CD14-positive monocyte (primary cell): ENCODE measurements at places on chromosomes 3 and 15. TPM values are rescaled to one million over a fixed set of nuclear protein-coding genes. Genes with fewer than 3 reads are reported as not detected.
A peak's percentile ranks its signal among the peaks of the same experiment; 100 is the strongest.

GOLGA6A gene
- not detected for polyA plus RNA-seq

GRCh38 chr3:113194823-113195401 is 16.4 kb upstream of the BOC start:
- DNase-seq: no peak
- H3K4me3 ChIP-seq: no peak overlapping the region
- H3K36me3 ChIP-seq: no peaks in the 10 kb centered on the region
- no peak overlapping the region for H3K27ac ChIP-seq
- H3K27me3 ChIP-seq: no peaks in the 10 kb centered on the region

WNT7A gene
- not detected for polyA plus RNA-seq

RBP2 gene
- not detected in 2 replicates for polyA plus RNA-seq

- H3K27ac ChIP-seq: peak overlapping the region; percentile 100
- no peak for DNase-seq
- peaks cover 4% of the 10 kb centered on the region for H3K36me3 ChIP-seq
- peak overlapping the region; percentile 84 for H3K4me3 ChIP-seq
- peaks cover 41% of the 10 kb centered on the region for H3K4me1 ChIP-seq
Observed at GRCh38 chr3:150761831-150762661, 923 bp downstream of the SIAH2 start.

- H3K4me1 ChIP-seq: peaks cover 18% of the 10 kb centered on the region
- no peaks in the 10 kb centered on the region for H3K36me3 ChIP-seq
- DNase-seq: no peak
- no peak overlapping the region for H3K27ac ChIP-seq
Observed at GRCh38 chr3:3798631-3799113, 559 bp upstream of the LRRN1 start.

DNA sequence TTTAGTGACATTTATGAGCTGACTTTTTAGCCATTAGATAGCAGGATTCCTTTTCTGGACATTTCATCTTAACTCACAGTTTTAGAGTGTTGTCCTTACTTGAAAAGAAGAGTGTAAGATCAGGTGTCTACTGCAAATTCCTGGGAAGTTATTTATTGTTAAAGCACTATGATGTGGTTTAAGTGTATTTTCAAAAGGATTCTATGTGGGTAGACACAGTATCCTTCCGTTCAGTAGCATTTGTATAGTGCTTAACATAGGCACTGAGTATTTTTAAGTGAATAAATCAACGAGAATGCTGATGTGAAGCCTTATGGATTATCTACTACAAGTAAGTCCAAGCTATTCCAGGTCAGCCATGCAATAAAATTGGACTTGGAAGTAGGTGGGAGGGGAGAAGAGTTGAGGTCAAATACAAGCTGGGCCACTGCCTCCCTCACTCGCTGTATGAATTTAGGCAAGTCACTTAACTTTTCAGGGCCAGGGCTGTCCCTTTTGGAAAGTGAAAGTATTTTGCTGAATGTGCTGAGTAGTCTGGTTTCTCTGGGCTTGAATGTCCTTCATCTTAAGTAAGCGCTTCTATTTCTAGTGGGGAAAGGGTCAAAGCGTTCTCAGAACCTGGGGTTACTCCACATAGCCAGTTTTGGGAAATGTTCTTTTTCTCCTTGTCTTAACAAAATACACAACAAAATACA is 48.6 kb downstream of the GAP43 start:
- H3K27ac ChIP-seq: no peak overlapping the region
- H3K4me1 ChIP-seq: no peaks in the 10 kb centered on the region
- no peaks in the 10 kb centered on the region for H3K36me3 ChIP-seq

GRCh38 chr3:122555275-122556071 is 8.6 kb downstream of the PARP9 start:
- no peak for DNase-seq
- H3K4me1 ChIP-seq: no peaks in the 10 kb centered on the region
- no peak overlapping the region for H3K4me3 ChIP-seq
- peaks cover 98% of the 10 kb centered on the region for H3K36me3 ChIP-seq
- no peak overlapping the region for H3K27ac ChIP-seq
- no peaks in the 10 kb centered on the region for H3K27me3 ChIP-seq

DNA sequence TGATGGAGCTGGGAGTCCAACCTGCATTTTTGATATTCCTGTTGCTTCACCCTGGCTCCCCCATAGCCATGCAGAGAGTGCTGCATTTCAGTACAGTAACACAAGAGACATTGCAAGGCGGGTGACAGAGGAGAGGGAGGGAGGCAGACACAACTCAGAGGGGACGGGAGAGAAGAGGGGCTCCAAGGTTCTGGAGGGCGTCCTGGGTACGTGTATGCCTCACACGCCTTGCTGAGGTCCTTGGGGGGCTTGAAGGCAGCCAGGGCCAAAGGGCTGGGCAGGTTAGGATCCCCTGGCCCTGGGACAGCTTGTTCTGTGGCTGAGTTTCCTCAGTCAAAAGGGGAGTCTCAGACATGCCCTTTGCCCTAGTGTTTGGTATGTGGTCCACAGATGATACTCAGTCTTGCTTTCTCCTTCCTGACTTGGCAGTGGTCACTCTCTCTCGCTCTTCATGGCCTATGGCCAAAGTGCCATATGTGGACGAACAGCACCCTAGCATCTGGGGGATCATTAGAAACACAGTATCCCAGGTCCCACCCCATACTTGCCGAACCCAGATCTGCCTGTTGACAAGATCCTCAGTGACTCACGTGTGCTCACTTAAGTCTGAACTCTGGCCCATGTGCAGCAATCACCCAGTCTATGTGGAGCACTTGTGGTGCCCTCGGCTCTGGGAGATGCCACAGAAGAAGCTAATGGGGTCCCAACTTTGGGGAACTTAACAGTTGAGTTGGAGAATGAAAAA is 52.9 kb downstream of the FGD5 start:
- no peak overlapping the region for H3K27ac ChIP-seq
- H3K4me1 ChIP-seq: no peaks in the 10 kb centered on the region
- H3K36me3 ChIP-seq: no peaks in the 10 kb centered on the region
- DNase-seq: no peak
- H3K27me3 ChIP-seq: no peaks in the 10 kb centered on the region
- H3K4me3 ChIP-seq: no peak overlapping the region

DNA sequence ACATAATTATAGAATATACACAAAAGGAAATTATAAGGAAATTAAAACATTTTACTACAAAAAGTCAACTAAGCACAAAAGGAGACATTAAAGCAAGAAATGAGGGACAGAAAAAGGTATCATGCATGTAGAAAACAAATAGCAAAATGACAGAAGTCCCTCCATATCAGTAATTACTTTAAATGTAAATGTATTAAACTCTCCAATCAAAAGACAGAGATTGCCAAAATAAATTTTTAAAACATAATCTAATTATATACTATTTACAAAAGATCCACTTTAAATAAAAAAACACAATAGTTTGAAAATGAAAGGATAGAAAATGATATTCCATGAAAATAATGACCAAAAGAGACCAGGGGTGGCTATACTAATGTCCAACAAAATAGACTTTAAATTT is 123.7 kb downstream of the MEX3B start:
- H3K4me1 ChIP-seq: no peaks in the 10 kb centered on the region
- H3K4me3 ChIP-seq: no peak overlapping the region
- no peak for DNase-seq
- no peak overlapping the region for H3K27ac ChIP-seq
- no peaks in the 10 kb centered on the region for H3K36me3 ChIP-seq
- H3K27me3 ChIP-seq: no peaks in the 10 kb centered on the region

DNA sequence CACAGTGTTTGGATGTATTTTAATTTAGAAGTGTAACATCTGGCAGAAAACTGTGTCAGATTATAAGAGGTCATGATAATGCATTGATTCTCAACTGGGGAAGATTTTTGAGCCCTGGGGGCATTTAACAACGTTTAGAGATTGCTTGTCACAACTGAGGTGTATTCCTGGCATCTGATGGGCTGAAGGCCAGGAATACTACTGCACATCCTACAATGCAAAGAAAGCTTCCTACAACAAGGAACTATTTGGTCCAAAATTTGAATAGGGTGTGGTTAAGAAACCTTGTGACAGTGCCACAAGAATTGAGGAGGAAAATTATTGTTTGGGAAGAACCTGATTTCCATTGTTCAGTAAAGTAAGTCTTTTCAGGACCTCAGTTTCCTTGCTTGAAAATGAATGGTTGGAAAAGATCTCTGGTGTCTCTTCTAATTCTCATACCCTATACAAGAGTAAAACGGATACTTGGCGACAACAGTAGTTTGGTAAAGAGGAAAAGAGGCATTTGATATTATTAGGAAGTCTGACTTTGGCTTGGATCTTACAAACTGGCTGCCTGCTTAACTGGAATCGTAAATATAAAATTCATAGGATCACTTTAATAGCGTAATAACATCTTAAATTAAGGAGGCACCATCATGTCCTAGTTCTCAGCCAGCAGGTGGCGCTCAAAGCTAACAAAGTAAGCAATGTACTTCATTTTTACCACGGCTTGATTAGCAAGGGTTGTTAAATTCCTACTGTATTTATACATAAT is 4.3 kb downstream of the DAZL start:
- no peak overlapping the region for H3K4me3 ChIP-seq
- no peak overlapping the region for H3K27ac ChIP-seq
- no peaks in the 10 kb centered on the region for H3K36me3 ChIP-seq
- no peaks in the 10 kb centered on the region for H3K4me1 ChIP-seq

- H3K36me3 ChIP-seq: no peaks in the 10 kb centered on the region
- no peak for DNase-seq
- H3K27ac ChIP-seq: no peak overlapping the region
- no peaks in the 10 kb centered on the region for H3K4me1 ChIP-seq
- no peaks in the 10 kb centered on the region for H3K27me3 ChIP-seq
Observed at GRCh38 chr15:69857250-69857649, 240.5 kb downstream of the TLE3 start.

DNA sequence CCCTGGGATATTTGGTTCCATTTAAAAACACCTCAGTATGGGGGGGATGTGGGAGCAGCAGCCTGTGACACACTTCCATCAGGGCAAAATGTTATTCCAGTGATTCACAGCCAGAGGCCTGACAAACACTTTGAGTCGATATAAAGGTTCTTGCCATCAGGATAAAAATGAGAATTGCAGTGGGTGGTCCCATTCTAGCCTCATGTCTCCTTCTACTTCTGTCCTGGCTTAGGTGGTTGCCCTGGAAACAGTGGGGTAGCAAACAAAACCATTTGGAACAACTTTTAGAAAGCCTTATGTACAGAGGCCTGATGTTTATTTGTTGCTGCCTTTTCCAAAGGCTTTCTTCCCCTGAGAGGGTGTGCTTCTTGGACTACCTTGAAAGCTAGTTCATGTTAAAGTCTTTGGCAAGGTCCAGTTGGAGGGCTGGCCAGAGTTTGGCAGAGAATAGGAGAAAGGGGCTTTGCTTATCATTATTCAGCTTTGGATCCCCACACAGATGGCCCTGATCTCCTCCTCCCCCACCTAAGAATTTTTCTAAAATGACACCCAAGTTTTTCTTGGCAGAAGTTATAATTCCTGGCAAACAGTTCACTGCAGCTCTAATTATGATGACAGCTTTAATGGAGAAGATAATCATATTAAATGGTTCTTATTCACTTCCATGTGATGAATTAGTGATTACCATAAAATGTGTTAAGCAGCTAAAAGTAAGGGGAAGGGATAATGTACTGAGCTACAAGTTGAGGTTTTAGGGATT is 84.2 kb upstream of the ZNF280D start:
- DNase-seq: no peak
- no peaks in the 10 kb centered on the region for H3K27me3 ChIP-seq
- H3K36me3 ChIP-seq: no peaks in the 10 kb centered on the region
- no peak overlapping the region for H3K4me3 ChIP-seq
- no peaks in the 10 kb centered on the region for H3K4me1 ChIP-seq

LSAMP gene
- not detected in 2 replicates for polyA plus RNA-seq

CEMIP gene
- not detected in 2 replicates for polyA plus RNA-seq

DNA sequence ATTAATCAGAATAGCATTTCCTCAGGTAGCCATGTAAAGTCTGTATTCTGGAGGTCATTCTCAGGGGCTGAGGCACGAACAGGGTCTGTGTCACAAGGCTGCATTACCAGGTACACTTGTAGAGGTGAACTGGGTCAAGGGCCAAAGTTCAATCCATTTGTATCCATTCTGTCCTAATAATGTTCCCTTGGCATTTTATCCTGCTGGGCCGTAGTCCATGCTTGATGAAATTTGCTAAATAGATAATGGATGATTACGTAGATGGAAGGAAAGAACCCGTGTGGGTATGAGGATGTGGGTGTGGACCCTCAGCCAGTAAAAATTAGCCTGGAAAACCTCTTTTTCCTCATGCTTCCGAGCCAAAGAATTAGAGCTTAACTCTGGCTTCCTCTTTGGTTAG is 785.9 kb downstream of the GRM7 start:
- no peak overlapping the region for H3K27ac ChIP-seq
- no peaks in the 10 kb centered on the region for H3K27me3 ChIP-seq
- H3K4me1 ChIP-seq: no peaks in the 10 kb centered on the region
- DNase-seq: no peak

CCR9 gene
- not detected in 2 replicates for polyA plus RNA-seq
